Cardiac septum (tissue), 1 donor: ENCODE measurements at places on chromosomes 7 and 10. TPM values are rescaled to one million over a fixed set of nuclear protein-coding genes. Genes with fewer than 3 reads are reported as not detected.
A peak's percentile ranks its signal among the peaks of the same experiment; 100 is the strongest.

DNA sequence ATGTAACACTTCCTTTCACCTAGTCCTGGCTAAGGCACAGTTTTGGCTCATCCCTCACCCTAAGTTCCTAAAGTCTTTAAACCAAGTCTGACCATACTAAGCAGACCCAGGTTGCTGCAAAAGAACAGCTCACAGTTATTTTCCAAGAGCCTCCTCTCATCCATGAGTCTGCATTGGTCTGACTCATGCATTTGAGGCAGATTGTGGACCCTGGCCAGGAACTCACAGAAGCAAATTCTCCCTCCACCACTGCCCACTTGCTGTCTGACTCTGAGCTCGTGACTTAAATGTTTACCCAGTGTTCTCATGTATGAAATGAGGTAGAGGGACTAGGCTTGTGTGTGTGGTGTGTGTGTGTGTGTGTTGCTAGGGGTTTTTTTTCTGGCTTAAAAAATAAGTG, 1272.8 kb downstream of the TYW1 start:
- DNase-seq: no peak

- DNase-seq: no peak
Observed at GRCh38 chr10:117461766-117462423, 80.7 kb upstream of the EMX2 start.

DENND2A gene
- total RNA-seq: 7.2 TPM

GIMAP1 gene
- 3.5 TPM for total RNA-seq

- no peak for DNase-seq
Observed at GRCh38 chr7:123816916-123817315, 28.1 kb upstream of the HYAL4 start.

- no peak for DNase-seq
Observed at GRCh38 chr7:42495256-42495655, 258.2 kb upstream of the GLI3 start.

- DNase-seq: no peak
Observed at GRCh38 chr7:127809261-127809702, 157.3 kb downstream of the SND1 start.

SYPL1 gene
- 58.3 TPM for total RNA-seq

DNA sequence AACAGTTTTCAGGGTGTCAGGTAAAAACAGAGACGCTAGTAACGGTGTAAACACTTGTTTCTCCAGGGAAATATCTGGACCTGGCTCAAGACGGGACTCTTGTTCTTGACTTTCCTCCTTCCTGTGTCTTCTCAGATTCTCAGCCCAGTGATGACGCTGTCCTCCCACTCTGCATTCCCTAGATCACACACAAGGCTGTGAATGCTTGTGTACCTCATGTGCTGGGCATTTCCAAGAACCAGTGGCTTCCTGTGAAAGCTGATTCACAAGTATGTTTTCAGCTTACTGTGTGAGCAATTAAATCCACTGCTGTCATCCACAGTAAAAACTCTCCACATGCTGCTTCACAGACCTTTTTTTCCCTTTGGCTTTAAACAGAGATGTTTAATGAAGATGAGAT, 193.8 kb upstream of the DPP6 start:
- no peak for DNase-seq

DNA sequence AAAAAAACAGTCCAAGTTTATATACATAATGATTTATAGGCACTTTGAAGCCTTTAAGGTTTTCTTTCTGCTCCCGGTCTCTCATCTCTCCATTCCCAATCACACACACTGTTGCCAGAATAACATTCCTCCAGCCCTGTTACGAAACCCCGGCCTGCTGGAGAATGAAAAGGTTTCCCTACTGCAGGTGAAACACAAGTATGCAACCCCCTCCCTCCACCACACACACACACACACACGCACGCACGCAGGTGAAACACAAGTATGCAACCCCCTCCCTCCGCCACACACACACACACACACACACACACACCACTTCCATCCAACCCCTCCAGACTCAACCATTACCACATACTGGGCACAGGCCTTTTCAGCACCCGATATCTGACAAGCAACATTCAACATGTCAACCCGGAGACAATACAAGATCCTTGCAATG, 87.5 kb downstream of the PARD3 start:
- DNase-seq: no peak

SLC26A3 gene
- not detected for total RNA-seq

ZNF518A gene
- total RNA-seq: 12.7 TPM

- DNase-seq: no peak
Observed at GRCh38 chr7:55023841-55024505, 5.2 kb downstream of the EGFR start.

GRCh38 chr7:30475580-30475979, 3.0 kb downstream of the NOD1 start:
- no peak for DNase-seq

MLXIPL gene
- 0.65 TPM for total RNA-seq

DNA sequence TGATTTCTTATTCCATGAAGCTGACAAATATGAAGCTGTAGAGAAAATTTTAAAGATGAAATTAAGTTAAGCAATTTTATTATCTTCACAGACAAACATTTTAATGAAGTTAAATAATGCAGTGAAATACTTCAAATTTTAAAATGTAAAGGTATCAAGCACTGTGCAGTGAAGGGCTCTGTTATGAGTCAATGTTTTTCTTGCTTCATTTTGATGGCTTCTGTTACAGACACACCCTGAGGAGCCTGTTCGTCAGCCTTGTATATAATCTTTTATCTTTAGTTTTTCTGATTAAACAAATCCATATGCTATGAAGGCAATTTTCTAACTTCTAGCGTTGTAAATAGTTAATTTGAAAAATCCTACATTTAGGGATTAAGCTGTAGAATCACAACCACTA, 18.5 kb downstream of the VSTM2A start:
- no peak for DNase-seq

FAM241B gene
- 5.7 TPM for total RNA-seq

- peak; percentile 72 for DNase-seq
Observed at GRCh38 chr10:79435271-79436065, 10.0 kb downstream of the ZCCHC24 start.

DNTT gene
- total RNA-seq: not detected

GRCh38 chr7:78099715-78100394, 301.3 kb downstream of the PHTF2 start:
- DNase-seq: no peak

- no peak for DNase-seq
Observed at GRCh38 chr7:69334701-69335100, 263.6 kb upstream of the AUTS2 start.

DNA sequence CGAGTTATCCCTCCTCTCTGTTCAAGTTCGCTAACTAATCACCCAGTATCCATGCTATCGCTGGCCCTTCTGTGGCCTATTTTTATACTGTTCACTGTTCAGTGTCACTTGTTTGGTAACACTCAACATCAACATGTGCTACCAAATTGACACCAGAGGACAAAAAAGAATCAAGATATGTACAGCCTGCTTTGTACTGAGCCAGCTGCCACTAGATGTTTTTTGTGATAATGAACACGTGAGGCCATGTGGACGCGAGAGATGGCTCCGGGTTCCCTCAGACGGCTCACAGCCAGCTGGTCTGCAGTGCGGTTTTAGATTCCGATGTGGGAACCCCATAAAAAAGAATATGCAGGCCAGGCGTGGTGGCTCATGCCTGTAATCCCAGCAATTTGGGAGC, 21.2 kb downstream of the CAV1 start:
- no peak for DNase-seq
